Brain (organoid and tissue), 16 donors: ENCODE measurements at places on chromosomes 3 and 15.

DNA sequence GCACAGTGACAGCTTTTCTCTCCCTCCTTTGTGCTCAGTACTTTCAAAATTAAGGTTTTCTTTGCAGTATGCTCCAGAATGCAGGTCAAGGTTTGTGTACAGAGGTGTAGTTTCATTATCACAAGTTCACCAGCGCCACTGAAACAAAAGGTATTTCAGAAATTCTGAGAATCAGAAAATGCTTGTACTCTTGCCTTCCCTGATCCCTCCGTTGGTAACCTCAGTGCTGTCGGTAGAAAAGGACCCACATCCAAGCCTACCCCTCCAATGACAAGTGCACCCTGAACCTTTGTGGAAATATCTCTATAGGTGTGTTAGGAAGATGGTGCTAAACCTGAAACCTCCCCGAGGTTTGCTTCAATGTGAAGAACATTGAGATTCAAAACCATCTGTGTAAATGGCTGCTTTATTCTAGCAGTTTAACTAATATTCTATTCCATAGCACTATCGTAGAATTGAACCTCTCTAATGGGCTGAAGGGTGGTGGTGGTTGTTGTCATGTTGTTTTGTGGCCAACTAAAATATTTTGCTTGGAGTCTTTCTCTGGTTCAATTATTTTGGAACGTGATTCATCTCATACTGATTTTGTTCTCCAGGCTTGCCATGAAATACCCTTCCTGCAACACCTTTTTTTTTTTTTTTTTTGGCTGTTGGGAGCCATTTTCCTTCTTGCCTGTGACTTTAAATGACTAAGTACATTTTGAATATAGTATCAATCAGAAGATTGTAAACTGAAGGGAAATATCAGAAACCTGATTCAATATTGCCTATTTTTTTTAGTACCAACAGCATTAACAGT lies 20.7 kb downstream of the ZBTB38 start:
- peak; percentile 57 for DNase-seq

DNA sequence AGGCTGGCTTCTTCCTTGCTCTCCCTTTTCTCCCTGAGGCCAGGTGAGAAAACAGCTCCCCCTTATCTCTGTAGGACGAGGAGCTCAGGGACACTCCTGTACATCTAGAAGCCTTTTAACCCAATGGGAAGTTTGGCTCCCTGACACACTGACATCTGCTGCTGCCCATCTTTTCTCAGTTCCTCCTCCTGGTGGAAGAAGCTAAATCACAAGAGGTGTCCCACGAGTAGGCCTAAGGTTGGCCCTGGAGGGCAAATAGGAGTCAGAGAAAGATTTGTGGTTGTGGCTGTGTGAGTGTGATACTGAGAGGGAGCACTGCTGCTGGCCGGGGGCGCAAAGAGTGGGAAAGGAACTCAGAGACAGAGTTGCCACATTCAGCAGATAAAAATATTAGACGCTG lies 49.5 kb downstream of the ARHGAP31 start:
- no peak for DNase-seq

GRCh38 chr15:58065445-58066041 lies at the start of gene ALDH1A2:
Gene ALDH1A2 (minus strand): TSS chr15:58065711. CDS start chr15:58065650, 61 bp downstream.
- DNase-seq = peak; percentile 37

- no peak for DNase-seq
Measured at GRCh38 chr3:161337311-161337710, 34.0 kb downstream of the SPTSSB start.

DNA sequence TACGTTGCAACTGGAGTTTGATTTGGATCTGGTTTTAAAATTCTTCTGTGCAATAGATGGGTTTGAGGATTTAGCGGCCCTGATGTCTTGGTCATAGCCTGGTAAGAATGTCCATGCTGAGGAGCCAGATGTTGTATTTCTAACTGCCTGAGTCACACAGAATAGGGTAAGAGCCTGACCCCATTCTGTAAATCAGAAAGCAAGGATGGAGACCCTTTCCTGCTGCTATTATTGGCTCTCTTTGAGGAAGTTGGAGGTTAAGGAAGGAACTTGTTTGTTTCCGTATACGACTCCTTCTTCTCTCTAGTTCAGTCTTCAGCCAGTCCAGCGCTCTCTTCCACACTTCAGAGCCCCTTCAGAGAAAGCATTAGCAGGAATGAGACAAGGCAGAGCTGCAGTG lies 65.1 kb downstream of the HCN4 start:
- no peak for DNase-seq

GRCh38 chr3:125051715-125052581 lies 3.8 kb downstream of the HEG1 start:
- peak; percentile 37 for DNase-seq

DNA sequence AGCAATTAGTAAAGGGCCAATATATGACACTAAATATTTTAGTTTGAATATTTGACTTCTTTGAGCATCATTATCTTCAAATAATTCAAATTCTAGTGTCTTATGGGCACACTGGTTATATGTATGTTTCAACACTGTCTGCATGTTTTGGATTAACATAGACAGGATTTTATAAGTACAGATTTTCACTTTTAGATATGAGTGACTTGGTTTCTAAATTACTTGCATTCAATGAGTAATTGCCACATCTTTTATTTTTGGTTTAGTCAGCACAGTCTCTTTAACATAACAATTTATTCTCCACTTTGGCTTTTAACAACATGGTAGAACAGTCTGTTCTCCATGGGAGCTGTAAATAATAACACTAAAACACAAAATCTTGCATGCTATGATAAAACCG lies 674.8 kb downstream of the TBL1XR1 start:
- no peak for DNase-seq

GRCh38 chr15:52037889-52038505 lies 19.0 kb downstream of the MAPK6 start:
- DNase-seq = no peak

- no peak for DNase-seq
Measured at GRCh38 chr3:31013843-31014242, 119.4 kb upstream of the GADL1 start.

GRCh38 chr3:157695586-157695985 lies 192.4 kb upstream of the VEPH1 start:
- no peak for DNase-seq

DNA sequence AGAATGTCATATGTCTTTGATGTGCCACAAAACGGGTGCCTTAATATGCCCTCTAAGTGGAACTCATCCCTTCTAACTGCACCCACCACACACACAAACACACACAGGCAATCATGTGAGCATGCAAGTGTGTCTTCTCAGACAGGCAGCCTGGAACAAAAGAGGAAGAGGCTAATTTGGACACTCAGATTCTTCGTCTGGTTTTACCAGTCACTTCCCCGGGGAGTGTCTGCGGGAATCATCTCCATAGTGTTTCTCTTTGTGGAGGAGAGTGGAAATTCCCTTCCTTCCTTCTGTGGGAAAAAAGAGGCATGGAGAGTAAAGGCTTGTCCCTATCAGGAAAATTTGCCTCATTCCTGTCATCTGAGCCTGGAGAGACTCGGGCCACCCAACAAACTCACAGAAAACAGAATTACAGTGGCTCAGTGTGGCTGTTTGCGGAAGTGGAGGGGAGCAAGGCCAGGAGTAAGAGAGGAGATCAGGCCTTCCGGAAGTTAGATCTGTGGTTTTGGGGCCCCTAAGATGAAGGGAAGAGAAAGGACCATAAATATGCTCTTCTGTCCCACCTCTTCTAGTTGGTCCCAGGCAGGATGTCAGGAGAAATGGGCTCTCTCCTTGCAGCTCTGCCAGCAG lies 212.6 kb upstream of the SEMA6D start:
- no peak for DNase-seq

DNA sequence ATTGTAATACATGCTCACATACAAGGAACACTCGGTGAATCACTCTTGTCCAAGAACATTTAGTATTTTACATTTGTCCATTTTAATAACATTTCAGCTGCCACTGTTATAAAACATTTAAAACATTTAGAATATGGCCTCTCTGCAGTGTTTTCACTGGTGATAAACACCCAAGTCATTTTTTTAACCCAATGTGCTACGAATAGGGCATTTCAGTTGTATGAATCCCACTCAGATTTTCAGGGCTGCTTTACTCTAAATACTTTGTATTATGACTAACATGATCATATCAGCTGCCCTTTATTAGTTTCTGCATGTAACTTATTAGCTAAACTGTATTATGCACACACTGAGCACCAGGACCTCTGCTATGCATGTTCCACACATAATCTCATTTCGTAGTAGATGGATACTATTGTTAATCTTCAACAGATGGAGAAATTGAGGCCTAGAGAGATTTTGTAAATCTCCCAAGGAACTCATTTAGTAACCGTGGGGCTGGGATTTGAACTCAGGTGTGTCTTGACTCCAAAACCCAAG lies 148.6 kb upstream of the CDIN1 start:
- no peak for DNase-seq

GRCh38 chr3:127000119-127000518 lies 17.2 kb downstream of the PLXNA1 start:
- DNase-seq = no peak

DNA sequence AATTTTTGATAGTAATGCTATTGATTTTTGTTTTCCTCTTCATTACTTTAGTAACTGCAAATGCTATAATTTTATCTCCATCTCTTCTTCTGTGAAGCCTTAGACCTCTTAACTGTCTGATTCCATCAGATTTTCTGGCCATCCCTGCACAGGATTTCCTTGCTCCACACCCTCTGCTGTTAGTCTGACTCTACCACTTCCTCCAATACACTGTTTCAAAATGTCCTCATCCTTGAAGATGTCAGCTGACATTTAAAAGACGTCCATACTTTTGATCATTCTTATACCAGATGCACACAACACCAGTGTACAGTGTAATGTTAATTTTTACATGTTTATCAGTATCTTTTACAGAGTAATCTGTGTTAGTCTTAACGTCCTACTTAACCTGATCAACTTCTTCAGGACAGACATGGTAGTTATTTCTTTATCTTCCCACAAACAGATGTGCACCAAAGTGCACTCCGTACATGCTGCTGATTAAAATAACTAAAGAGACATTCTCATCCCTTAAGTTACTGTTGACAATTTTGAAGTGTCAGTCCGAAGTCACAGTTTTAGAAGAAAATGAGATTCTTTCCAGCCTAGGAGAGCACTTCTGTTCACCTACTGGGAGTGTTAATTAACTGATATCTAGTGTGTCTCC lies 102.4 kb upstream of the RASGRP1 start:
- DNase-seq = peak; percentile 31

DNA sequence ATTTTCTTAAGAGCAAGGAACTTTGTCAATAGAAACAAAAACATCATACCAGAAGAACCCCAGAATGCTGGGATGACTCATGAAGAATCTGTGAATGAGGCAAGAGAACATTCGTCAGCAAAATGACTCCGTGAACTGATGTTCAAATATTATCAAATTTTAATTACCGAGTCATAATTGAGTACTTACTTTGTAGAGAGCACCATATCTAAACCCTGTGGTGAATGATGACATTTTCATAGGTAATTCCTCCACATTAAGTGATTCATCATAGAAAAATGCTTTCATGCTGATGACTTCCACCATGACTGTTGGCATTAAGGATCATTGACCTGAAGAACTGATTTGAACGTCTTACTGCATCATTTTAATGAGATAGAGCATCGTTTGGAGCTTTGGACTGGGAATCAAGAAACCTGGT lies 56.3 kb downstream of the PPARG start:
- no peak for DNase-seq

DNA sequence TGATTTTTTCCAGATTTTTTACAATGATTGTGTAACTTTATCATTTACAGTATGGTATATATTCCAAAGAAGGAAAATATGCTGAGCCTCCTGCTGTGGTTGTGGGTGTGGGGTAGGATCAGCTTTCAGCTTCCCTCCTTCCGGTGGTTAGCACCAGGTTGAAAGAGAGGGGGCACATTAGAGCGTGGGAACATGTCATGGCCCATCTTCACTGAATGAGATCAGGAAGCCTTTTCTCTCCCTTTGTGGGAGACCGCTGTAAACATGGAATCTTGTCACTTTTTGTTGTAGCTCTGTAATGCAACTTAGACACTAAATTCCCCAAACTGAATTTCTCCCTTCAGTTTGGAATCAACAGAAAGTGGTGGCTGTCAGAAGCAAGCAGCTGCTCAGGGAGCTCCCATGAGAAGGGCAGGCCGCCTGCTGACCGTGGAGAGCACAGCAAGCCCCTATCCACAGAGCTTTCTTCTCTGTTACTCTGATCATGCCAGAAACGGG lies 86.7 kb upstream of the LIMD1 start:
- DNase-seq = peak; percentile 77

- DNase-seq = no peak
Measured at GRCh38 chr3:53630547-53630946, 136.1 kb downstream of the CACNA1D start.

GRCh38 chr3:38907426-38907825 lies 91.4 kb upstream of the SCN10A start:
- no peak for DNase-seq

GRCh38 chr15:86444527-86444926 lies 364.9 kb downstream of the AGBL1 start:
- DNase-seq = no peak

DNA sequence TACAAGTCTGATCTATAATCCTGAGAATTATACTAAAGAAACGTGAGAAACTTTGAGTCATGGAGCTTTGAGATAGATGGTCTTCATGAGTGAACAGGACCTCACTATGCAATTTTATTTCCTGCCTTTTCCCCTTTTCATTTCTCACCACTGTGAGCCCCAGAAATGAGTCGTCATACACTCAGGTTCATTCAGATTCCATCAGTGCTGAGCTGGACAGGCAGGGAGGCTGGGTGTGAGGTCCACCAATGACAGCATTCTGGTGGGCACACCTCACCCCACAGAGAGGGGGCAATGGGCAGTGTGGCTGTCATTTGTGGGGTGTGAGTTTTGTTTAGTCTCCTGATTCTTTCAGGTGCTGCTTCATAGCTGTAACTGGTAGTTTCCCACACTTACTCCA lies 16.9 kb downstream of the TIGIT start:
- no peak for DNase-seq

- no peak for DNase-seq
Measured at GRCh38 chr3:30308131-30308530, 298.3 kb upstream of the TGFBR2 start.

DNA sequence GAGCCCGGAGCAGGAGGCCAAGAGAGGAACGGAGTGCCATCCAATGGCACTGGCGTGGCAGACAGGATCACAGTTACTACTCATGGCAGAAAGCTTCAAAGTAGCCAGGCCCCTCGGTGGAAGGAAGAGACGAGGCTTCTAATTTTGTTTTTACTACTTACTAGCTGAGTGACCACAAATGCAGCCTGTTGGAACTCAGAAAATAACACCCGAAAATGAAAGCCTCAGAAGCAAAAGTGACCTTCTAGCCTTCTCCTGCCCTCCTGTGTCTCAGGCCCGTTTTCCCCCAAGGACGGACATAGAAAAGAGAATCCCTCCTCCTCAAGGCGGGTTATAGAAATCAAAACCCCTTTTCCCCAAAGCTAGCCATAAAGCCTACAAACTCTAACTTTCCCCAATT lies 9.9 kb upstream of the STRA6 start:
- DNase-seq = no peak

DNA sequence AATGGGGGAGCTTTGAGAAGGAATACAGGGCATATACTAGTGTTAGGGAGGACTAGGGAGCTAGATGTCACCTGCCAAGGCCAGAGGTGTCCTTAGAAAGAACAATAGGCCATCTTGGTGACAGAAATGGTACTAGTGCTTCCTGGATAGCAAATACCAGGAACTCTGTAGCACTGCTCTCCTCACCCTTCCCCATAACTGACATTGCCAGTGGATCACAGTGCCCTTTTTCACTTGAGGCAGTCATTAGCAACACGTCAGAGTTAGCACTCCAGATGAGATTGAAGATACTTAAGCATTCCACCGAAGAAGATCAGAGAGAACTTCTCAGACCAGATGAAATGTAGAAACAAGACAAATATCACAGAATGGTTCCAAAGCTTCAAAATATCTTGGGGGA lies 103.1 kb upstream of the PDZRN3 start:
- DNase-seq = no peak

- DNase-seq = no peak
Measured at GRCh38 chr3:20077068-20077467, 36.8 kb downstream of the KAT2B start.

- DNase-seq = no peak
Measured at GRCh38 chr3:174758943-174759342, 100.2 kb upstream of the NAALADL2 start.
